Keratinocyte (primary cell): ENCODE measurements at places on chromosomes 5 and 9. TPM values are rescaled to one million over a fixed set of nuclear protein-coding genes. Genes with fewer than 3 reads are reported as not detected.
A peak's percentile ranks its signal among the peaks of the same experiment; 100 is the strongest.

DNA sequence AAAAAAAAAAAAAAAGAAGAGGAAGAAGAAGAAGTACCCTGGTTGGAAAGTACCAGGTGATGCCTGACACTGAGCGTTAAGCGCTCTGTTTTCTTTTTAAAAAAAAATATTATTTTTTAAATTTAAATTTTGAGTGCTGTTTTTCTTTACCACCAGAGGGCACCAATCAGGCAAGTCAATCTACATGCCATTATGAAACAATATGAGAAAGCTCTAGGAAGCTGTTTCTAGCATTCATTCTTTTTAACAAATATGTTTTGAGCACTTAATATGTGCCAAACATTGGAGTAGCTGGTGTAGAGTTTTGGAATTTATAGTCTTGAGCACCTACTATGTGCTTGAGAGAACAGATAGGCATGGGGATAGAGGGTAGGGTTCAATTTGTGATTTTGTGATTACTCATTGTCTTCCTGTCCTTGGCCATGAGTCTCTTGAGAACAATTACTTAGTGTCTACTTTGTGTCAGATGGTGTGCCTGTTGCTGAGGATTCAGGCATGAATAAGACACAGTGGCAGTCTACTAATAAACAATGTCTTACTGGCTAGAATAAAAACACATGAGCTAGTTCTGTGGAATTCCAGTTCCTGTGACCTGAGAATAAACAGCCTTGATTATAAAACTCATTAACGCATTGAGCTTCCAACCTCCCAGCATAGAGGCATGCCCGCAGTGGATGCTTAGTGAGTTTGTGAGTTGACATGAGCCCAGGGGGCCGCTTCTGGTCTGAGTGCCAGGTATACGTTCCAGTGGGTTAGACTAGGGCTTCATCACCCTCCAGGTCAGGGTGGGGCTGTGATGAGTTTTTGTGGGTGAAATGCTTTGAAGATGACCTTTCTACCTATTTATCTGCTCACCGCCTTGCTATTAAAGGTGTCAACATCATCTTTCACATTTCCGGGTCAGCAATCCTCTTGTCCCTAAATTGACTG, 3.0 kb upstream of the UBE2R2 start:
- peaks cover 34% of the 10 kb centered on the region for H3K4me1 ChIP-seq
- no peaks in the 10 kb centered on the region for H3K36me3 ChIP-seq
- H3K27ac ChIP-seq, result peak overlapping the region; percentile 97
- peak overlapping the region; percentile 25 for H3K4me3 ChIP-seq
- peak; percentile 92 for DNase-seq

GRCh38 chr5:61489574-61489973, 157.5 kb downstream of the ZSWIM6 start:
- DNase-seq, result no peak
- no peak overlapping the region for H3K4me3 ChIP-seq
- H3K27ac ChIP-seq, result no peak overlapping the region
- H3K27me3 ChIP-seq, result no peaks in the 10 kb centered on the region
- no peaks in the 10 kb centered on the region for H3K4me1 ChIP-seq
- peaks cover 3% of the 10 kb centered on the region for H3K36me3 ChIP-seq

DNA sequence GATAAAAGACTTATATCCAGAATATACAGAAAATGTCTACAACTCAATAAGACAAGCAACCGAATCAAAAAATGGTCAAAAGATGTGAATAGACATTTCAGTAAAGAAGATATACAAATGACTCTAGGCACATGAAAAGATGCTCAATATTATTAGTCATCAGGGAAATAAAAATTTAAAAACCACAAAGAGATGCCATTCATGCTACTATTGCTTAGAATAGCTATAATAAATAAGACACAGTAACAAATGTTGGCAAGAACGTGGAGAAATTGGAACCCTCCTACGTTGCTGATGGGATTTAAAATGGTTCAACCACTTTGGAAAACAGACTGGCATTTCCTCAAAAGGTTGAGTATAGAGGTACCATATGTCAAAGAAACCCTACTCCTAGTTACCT, 39.8 kb downstream of the POLK start:
- no peak overlapping the region for H3K4me3 ChIP-seq
- no peak for DNase-seq
- peaks cover 8% of the 10 kb centered on the region for H3K4me1 ChIP-seq
- H3K27me3 ChIP-seq, result no peaks in the 10 kb centered on the region
- H3K36me3 ChIP-seq, result peaks cover 2% of the 10 kb centered on the region

- no peak overlapping the region for H3K27ac ChIP-seq
- H3K4me3 ChIP-seq, result no peak overlapping the region
- H3K27me3 ChIP-seq, result no peaks in the 10 kb centered on the region
- DNase-seq, result no peak
- no peaks in the 10 kb centered on the region for H3K36me3 ChIP-seq
Observed at GRCh38 chr5:136094913-136095641, 37.6 kb upstream of the SMAD5 start.

Gene NEUROG1
- not detected in 3 replicates for polyA plus RNA-seq
